ENCODE measurements at places on chromosomes 5 and 9.

DNA sequence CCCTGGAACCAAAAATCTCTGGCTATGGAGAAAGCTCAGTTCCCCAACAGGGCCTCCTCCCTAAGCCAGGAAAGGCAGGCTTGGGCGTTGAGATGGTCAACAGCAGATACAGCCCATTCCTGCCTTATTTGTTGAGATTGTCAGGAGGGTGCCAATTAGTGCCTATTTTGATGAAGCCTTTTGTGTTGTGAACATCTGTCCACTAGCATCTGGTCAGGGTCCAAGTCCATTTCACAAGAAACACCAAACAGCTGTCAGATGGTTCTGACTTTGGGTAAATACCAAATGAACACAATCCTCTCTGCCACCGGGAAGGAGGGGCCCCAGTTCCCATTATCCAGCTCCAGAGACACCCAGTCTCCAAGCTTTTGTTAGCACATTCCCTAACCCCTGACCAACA, 19.9 kb downstream of the SEMA6A start:
- no peaks in the 10 kb centered on the region for H3K27me3 ChIP-seq
- DNase-seq = no peak
- H3K36me3 ChIP-seq = no peaks in the 10 kb centered on the region
- no peak overlapping the region for H3K27ac ChIP-seq

- no peak overlapping the region for H3K27ac ChIP-seq
- no peak for DNase-seq
- no peaks in the 10 kb centered on the region for H3K27me3 ChIP-seq
- peaks cover 18% of the 10 kb centered on the region for H3K36me3 ChIP-seq
- H3K4me1 ChIP-seq = no peaks in the 10 kb centered on the region
These were observed 22.1 kb upstream of the IL13 start for GRCh38 chr5:132635873-132636272.

DNA sequence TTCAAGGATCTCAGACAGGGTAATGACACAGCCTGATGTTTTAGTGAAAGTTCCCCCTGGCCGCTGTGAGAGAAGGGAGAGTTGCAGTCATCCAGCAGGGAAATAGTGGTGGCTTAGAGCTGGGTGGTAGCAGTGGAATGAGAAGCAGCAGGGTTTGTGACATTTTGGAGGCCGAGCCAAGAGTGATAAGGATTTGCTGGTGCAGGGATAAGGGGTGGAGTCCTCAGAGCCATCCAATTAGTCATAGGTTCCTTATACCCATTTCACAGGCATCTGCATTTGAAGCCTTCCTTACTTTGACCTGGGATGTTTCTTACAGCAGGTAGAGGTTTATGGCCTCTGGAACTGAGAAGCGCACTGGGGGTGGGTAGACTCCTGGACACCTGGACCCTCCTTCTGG, 12.8 kb downstream of the JADE2 start:
- peaks cover 39% of the 10 kb centered on the region for H3K36me3 ChIP-seq
- DNase-seq = no peak
- peaks cover 18% of the 10 kb centered on the region for H3K4me1 ChIP-seq
- no peak overlapping the region for H3K27ac ChIP-seq
- no peak overlapping the region for H3K4me3 ChIP-seq

DNA sequence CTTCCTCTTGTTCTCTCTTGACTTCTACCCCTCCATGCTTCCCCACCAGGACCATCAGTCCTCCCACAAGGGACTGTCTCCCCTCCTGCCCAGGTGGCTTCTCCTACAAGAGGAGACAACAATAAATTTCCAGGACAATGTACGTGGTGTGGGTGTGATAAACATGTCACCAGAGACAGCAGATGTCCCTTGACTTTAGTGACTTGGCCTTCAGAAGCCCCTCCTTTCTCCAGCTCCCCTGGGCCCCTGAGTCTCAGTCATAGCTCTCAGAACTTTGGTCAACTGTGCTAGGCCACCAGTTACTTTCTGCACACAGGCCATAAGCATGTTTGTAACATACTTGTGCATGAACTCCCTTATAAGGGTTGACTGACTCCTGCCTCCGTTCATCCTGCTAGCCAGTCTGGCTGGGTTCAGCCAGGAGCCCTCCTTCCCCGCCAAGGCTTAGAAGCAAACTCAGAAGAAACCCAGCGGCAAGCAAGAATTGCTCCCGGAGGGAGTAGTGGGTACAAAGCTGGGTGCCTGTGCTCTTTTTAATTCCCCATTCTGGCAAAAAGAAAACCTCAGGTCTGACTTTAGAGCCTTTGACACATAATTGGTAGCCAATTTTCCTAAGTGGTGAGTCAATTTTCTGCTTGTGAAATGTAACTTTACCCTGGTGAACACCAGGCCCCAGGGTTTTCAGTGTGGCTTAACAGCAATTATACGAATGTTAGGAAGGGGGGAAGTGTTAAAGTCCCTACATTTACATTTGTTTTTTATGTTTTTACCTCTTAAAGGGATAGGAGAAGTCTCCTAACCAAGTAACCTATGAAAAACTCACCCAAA, 49.2 kb downstream of the EBF1 start:
- peak overlapping the region; percentile 34 for H3K4me3 ChIP-seq
- DNase-seq = no peak
- peak overlapping the region; percentile 87 for H3K27ac ChIP-seq
- peaks cover 55% of the 10 kb centered on the region for H3K4me1 ChIP-seq
- H3K27me3 ChIP-seq = peaks cover 3% of the 10 kb centered on the region

DNA sequence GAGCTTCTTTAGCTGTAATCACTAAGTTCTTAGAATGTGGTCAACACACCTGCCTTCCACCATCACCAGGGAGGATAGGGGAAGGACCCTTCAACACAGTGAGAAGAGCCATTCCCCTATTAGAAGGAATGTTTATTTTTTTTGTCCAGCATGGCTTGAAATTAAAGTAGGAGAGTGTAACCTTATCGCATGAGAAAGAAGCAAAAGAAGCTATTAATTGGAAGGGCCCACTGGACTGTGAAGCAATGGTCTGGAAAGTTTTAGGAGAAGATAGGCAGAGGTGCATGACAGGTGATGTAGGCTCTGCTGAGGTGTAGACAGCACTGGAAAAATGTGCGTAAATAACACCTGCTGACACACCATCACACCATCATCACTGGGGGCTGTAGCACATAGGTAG, 1526.0 kb downstream of the MAT2B start:
- DNase-seq = no peak
- H3K36me3 ChIP-seq = no peaks in the 10 kb centered on the region
- H3K27ac ChIP-seq = no peak overlapping the region
- no peaks in the 10 kb centered on the region for H3K27me3 ChIP-seq

DNA sequence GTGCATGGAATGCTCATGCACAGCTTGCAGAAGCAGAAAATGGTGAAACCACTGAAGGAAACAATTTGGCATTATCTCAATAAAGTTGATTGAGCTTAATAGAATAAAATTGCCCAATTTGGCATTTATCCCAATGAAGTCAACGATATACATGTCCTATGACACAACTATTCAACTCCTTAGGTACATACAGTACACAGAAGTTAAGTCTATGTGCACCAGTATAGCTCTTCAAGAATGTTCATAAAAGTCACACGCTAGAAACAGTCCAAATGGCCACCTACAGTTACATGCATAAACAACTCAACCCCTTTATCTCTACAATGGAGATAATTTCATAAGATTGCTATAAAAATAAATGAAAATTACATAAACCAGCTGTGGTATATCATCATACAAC, 184.5 kb downstream of the DENND1A start:
- no peak for DNase-seq
- H3K4me3 ChIP-seq = no peak overlapping the region
- peaks cover 3% of the 10 kb centered on the region for H3K4me1 ChIP-seq
- no peak overlapping the region for H3K27ac ChIP-seq

DNA sequence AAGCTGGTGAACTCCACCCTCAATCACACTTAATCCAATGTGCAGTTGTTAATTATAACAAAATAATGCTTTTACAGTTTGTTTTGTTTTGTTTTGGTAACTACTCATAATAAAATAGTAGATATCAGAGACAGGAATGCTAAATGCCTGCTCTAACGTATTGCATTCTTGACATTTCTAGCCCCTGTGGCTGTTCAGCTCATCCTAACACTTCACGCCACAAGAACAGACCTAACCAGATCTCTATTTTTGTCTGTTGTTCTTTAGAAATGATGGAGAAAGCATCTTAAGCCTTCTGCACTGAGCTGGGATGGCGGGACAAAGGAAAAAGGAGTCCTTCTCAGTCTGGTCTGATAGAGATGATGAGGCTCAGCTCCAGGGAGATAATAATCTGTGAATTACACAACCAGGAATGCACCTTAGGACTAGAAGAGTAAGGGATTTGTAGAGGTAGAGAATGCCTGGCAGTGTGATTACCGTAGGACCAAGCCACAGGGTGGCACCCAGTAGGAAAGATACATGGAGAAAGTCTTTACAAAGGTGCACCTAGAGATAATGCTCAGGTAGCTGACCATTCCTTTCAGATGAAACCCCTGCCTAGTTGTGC, 628.8 kb downstream of the PDE4D start:
- H3K36me3 ChIP-seq = no peaks in the 10 kb centered on the region
- no peak for DNase-seq
- no peaks in the 10 kb centered on the region for H3K27me3 ChIP-seq

GRCh38 chr9:133842721-133843227, 104.6 kb upstream of the SARDH start:
- H3K27me3 ChIP-seq = no peaks in the 10 kb centered on the region
- no peaks in the 10 kb centered on the region for H3K36me3 ChIP-seq
- H3K27ac ChIP-seq = no peak overlapping the region
- no peak for DNase-seq
- H3K4me1 ChIP-seq = peaks cover 26% of the 10 kb centered on the region
- no peak overlapping the region for H3K4me3 ChIP-seq

DNA sequence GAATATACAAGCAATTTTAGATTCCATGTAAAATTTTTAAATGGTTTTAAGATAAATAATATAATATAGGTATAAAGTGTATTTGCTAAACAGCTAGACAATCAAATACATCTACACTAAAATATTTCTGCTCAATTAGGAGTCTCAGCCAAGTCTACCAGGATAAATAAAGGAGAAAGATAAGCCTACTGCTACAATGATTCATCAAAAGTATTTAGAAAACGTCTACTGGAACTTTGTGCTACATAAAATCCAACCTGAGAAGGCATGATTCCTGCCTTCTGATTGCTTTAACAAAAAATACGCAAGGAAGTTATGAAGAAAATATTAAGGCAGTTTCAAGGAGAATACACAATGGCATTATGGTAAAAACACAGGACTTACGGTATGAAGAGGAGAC, 570.6 kb downstream of the EFNA5 start:
- no peak overlapping the region for H3K27ac ChIP-seq
- H3K4me1 ChIP-seq = no peaks in the 10 kb centered on the region
- no peaks in the 10 kb centered on the region for H3K36me3 ChIP-seq
- H3K27me3 ChIP-seq = no peaks in the 10 kb centered on the region
- no peak for DNase-seq

GRCh38 chr5:68178579-68178978, 37.0 kb upstream of the PIK3R1 start:
- no peaks in the 10 kb centered on the region for H3K27me3 ChIP-seq
- DNase-seq = no peak
- H3K27ac ChIP-seq = no peak overlapping the region
- H3K4me1 ChIP-seq = no peaks in the 10 kb centered on the region
- H3K36me3 ChIP-seq = no peaks in the 10 kb centered on the region
- no peak overlapping the region for H3K4me3 ChIP-seq

All from esophagus squamous epithelium (tissue), 5 donors.